ENCODE measurements at places on chromosomes 7 and 10.

GRCh38 chr7:131183611-131184119 is 144.0 kb upstream of the MKLN1 start:
- no peak for DNase-seq

DNA sequence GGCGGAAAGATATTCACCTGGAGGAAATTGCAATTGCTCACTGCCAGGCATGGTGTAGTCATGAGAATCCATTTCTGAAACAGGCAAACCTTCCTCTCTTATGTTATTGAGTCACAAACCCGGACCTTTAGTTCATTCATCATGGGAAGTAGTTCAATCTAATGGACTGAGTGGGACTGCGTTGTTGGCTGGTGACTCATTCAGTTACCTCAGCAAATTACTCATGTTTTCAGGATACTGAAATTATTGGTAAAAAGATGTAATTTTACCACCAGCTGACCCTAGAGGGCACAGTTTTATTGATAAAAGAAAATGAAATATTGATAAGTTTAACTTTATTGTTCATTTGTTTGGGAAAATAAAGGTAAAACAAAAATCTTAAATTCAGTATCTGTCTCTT is 1194.4 kb upstream of the SORCS1 start:
- no peak for DNase-seq

DNA sequence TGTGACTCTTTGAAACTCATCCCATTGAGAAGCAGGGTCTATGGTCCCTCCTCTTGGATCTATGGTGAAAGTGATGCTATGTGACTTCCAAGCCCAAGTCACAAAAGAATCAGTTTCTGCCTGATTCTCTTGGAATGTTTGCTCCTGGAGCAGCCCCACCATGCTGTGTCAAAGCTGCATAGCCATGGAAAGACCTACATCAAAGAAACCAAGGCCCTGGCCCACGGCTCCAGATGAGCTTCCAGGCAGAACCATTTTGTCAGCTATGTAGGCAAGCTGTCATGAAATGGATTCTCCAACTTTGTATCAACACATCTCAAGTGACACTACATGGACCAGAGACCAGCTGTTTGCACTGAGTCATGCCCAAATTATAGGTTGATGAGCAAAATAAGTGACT is 77.0 kb downstream of the AASS start:
- no peak for DNase-seq

DNA sequence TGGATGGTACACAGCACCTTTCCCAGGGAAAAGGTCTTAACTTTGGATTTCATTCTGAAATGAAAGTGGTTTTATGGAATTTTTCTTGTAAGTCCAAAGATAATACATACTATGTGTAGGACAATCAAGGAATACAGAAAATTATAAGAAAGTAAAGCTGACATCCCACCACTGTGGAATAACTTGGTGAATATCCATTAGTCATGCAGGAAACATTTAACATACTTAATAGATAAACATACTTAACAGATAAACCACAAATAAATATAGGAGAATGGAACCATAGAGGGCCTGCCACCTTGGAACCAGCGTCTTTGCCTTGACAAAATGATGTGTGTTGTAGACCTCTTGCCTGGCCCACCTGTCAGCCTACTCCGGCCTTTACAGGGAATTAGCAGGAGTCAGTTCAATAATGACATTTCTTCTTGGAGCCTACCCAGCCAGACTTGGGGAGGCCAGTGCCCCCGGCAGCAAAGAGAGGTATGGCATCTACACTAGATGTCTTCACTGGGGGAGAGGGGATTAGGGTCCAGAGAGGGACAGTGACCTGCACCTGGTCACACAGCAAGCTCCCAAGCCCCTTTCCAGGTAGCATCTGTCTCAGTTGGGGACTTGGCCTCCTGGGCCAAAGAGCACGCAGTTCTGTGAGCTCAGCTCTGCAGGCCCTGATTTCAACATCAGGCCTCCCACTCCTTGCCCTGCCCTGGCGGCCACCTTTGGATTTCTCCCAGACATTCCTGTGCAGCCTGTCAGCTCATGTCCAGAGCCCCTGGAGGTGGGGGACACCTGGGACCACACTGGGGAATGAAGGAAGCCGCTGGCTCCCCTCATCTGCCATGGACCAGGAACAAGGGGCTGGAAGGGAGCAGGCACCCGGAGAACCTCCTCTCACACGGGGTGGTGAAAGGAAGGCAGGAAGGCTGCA is 112.6 kb upstream of the PPIF start:
- DNase-seq = no peak

GRCh38 chr7:39973801-39974200 is 23.7 kb downstream of the CDK13 start:
- DNase-seq = no peak

DNA sequence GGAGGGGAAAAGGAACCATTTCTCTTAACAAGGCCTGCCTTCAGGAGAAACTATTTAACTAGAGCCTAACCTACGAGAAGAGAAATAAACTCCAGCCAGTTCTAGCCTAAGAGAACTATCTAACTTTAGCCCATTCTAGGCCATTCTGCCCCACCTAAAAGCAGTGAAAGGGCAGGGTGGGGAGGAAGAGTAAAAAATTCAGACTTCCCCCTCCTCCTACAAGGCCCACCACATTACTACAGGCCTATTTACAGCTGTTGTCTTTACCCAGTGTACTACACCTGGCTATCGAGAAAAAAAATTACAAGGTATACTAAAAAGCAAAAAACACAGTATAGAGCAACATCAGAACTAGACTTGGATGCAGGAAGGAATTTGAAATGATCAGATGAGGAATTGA is 93.0 kb downstream of the KMT2C start:
- DNase-seq = no peak

- no peak for DNase-seq
Measured at GRCh38 chr10:62691336-62691735, 113.2 kb upstream of the ADO start.

GRCh38 chr7:41720886-41721285 is 18.0 kb upstream of the INHBA start:
- DNase-seq = no peak

GRCh38 chr7:90951986-90952954 is 312.0 kb upstream of the FZD1 start:
- DNase-seq = no peak

DNA sequence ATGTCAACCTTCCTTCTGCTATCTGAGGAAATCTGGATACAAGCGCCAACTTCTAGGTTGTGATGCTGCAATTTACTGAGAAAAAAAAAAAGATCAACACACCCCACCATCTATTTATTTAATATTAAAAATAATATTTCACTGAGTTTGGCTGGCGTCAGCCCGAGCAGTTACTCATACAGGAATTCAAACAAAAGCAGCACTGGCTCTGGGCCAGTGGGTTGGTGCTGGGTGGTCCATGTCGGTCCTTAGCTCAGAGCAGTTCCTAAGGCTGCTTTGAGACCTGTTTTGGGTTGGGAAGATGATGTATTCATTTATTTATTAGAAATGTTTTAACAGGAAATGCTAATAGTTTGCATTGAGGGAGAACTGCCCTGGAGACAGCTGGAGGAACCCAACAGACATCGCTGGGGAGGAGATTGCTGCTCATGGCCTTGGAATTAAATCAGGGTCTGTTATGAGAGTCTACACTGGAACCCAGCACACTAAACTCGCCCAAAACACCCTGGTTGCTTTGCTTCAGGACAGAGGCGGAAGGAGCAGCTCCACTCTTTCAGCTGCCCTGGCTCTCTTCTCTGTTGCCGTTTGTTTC is 36.3 kb upstream of the GOT1 start:
- DNase-seq = no peak

- DNase-seq = no peak
Measured at GRCh38 chr7:47666164-47666862, 84.4 kb upstream of the TNS3 start.

- DNase-seq = no peak
Measured at GRCh38 chr7:86760236-86760635, 116.5 kb downstream of the GRM3 start.

DNA sequence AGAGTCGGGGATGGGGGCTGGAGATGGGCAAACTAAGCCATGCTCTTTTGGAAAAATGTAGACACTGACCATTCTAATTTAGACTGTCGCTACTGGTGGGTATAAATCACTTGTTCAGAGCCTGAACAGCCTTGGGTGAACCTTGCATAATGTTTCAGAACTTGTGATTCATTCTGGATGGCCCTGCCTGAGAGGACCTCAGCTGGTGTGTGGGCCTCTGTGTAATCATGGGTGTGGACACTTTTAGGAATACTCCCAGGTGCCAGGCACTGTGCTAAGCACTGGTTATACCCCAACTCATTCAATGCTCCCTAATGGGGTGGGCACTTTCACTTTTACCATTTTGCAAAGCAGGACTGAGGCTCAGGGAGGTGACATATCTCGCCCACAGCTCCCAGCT is 26.8 kb upstream of the TM9SF3 start:
- no peak for DNase-seq

GRCh38 chr7:108196004-108196403 is 65.8 kb upstream of the LAMB4 start:
- DNase-seq = no peak

DNA sequence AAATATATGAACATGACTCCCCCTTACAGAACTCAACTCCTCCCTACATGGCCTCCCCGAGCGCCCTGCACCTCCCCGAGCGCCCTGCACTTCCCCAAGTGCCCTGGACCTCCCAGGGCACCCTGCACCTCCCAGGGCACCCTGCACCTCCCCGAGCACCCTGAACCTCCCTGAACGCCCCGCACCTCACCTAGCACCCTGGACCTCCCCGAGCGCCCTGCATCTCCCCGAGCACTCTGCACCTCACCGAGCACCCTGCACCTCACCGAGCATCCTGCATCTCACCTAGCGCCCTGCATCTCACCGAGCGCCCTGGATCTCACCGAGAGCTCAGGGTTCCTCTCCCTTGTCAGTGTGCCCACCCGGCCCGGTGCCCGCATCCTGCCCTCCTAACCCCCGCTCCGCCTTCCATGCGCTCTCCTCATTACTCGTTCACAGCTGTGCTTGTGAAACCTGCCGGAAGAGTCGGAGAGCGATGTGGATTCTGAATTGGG is 134.3 kb downstream of the ACTR3B start:
- DNase-seq = no peak

GRCh38 chr10:48517482-48517881 is 87.4 kb downstream of the ARHGAP22 start:
- no peak for DNase-seq

- DNase-seq = no peak
Measured at GRCh38 chr7:150524018-150524417, 9.3 kb downstream of the GIMAP7 start.

DNA sequence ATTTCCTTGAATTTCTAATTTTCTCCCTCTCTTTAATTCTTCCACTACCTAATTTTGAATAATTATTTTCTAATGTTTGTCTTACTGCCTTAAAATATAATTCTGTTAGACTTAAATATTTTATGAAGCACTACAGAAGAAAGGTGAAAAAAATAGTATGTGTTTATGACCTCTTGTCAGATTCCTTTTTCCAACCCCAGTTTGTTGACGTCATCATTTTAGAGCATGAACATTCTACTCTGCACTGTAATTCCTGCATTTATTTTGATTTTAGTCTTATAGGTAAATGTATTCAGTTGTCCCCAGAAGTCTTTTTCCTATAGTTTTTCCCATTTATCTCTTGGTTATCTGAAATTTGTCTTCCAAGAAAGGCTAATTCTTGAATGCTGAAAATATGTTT is 468.1 kb downstream of the SORCS3 start:
- DNase-seq = no peak

- DNase-seq = no peak
Measured at GRCh38 chr7:148975896-148976295, 52.4 kb downstream of the PDIA4 start.

DNA sequence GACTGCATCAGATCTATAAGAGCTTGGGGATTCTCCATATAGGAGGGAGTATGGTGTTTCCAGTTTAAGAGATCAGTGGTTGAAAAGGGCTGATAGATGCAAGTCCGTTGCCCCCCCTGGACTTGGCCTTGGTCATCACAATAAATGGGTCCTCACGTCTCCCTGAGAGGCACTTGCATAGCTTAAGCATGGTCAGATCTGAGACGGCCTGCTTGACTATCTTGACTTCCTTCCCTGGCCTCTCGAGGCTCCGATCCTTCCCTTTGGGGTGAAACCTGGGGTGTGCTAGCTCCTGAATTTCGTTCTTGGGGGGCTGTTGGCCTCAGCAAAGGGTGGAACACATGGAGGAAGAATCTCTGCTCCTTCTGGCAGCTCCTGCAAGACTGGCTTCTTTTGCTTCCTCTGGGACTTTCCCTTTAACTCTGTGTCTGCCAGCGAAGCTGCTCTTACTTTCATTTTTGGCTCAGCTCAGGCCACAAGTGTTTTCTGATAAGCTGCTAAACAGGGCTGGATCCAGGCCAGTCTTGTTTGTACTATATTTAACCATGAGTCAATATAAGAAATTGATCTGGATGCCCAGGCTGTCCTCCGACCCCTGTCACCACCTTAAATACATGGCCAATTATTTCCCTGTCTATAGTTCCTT is 11.2 kb upstream of the ZNF485 start:
- DNase-seq = no peak

GRCh38 chr7:13627455-13627854 is 362.0 kb downstream of the ETV1 start:
- no peak for DNase-seq

- no peak for DNase-seq
Measured at GRCh38 chr7:127876393-127876792, 154.8 kb downstream of the LRRC4 start.

DNA sequence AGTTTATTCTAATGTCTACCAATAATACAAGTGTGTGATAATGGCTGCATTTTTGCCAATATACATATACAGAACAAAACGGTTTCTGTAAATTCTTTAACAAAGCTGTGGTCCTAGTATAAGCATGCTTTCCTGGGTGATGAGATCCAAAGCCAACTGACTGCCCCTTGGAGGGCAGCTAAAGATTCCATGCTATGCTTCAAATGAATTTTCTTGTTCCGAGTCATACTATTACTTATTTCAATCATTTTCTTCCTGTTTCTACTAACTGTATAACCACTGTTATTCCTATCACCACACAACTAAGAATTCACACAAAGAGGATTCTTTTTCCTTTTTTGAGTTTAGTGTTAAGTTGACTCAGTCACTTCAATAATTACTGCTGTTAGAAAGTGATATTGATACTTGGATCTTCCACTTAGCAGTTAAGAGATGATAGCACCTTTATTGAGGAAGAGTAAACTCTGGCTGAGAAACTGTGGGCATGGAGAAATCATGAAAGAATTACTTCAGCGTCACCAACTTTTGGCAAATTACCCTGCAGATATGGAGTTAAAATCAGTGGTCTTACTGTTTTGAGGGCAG is 197.5 kb downstream of the ARL4A start:
- no peak for DNase-seq

GRCh38 chr7:121480566-121481335 is 84.6 kb upstream of the FAM3C start:
- DNase-seq = no peak

GRCh38 chr10:119724593-119725516 is 995 bp upstream of the INPP5F start:
- no peak for DNase-seq

GRCh38 chr7:107967420-107967819 is 35.5 kb downstream of the LAMB1 start:
- DNase-seq = no peak

All from stimulated activated CD4-positive, alpha-beta T cell treated with anti-CD3 and anti-CD28 coated beads, Interleukin-4, amount 100 ng/mL, for 4 hours (primary cell).